COR-L47 (cell line): ENCODE measurements at places on chromosomes 12 and 14.

DNA sequence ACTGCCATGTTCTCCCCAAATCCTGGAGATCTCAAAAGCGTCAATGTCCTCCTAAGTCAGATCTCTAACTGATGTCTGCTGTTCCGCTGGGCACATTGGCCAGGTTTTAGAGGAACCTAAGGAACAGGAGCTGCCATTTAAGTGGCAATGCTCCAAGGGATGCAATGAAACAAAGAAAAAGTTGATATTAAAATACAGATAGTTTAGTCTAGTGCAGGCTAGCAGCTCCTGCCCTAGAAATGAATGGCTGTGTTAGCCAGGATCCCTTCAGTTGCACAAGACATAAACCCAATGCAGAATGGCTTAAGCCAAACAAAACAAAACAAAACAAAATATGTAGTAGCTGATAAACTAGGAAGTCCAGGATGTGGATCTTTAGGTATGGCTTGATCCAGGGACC is 144.1 kb downstream of the HMGA2 start:
- no peak for DNase-seq

DNA sequence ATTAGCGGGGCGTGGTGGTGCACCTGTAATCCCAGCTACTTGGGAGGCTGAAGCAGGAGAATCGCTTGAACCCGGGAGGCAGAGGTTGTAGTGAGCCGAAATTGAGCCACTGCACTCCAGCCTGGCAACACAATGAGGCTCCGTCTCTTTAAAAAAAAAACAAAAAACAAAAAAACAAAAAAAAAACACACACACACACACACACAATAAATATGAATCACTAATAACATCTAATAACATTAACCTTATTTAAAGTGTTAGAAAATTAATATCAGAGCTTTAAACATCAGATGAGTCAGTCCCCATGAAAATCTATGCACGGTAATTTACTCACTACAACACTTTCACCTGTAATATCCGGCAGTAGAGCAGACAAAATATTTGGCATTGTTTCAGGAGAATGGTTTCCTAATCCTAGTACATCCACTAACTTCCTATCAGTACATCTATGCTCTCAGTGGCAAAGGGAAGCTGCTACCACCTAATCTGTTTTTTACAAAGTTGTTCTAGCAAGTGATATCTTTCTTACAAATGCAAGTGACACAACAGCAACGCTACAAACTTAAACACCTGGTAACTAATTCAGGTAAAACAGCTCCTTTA is 36.2 kb downstream of the MED13L start:
- no peak for DNase-seq

GRCh38 chr12:112419297-112420133 is 768 bp downstream of the PTPN11 start:
- no peak for DNase-seq

- no peak for DNase-seq
Observed at GRCh38 chr12:128076188-128076587, 190.8 kb upstream of the TMEM132C start.

- DNase-seq: no peak
Observed at GRCh38 chr14:68079941-68080697, 260.5 kb downstream of the RAD51B start.

- DNase-seq: no peak
Observed at GRCh38 chr12:96395236-96395635, 5.0 kb downstream of the CDK17 start.
